Prostate gland (tissue), 2 donors: ENCODE measurements at places on chromosomes 4 and X. TPM values are rescaled to one million over a fixed set of nuclear protein-coding genes. Genes with fewer than 3 reads are reported as not detected.

- H3K27me3 ChIP-seq = no peaks in the 10 kb centered on the region
- H3K27ac ChIP-seq = no peak overlapping the region
- H3K36me3 ChIP-seq = no peaks in the 10 kb centered on the region
- no peak overlapping the region for H3K4me3 ChIP-seq
These were observed 83.1 kb upstream of the MSX1 start for GRCh38 chr4:4776335-4776734.

- no peaks in the 10 kb centered on the region for H3K27me3 ChIP-seq
- no peaks in the 10 kb centered on the region for H3K36me3 ChIP-seq
- H3K4me1 ChIP-seq = no peaks in the 10 kb centered on the region
These were observed 13.9 kb downstream of the SASH3 start for GRCh38 chrX:129793604-129794191.

- no peak overlapping the region for H3K4me3 ChIP-seq
- H3K27me3 ChIP-seq = no peaks in the 10 kb centered on the region
- no peak overlapping the region for H3K27ac ChIP-seq
- H3K4me1 ChIP-seq = peaks cover 8% of the 10 kb centered on the region
- DNase-seq = no peak
These were observed 48.2 kb upstream of the KLF3 start for GRCh38 chr4:38615847-38616246.

DNA sequence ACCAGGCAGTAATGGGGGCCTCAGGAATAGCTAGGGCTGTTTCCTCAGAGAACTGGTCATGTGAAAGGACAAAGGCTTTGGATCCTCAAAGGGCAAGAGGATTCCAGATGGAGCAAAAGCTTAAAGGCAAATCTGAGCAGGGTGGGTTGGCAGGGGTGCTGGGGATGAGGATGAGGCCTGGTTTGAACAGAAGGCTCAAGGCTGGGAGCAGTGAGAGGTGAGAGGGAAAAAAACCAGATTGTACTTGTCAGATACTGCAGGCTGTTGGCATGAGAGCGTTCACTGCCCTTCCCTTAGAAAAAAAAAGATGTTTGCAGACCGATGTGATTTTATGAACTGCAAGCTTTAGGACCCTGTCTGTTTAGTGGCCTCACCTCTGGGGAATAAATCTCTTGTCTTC is 75.3 kb upstream of the PLAC1 start:
- H3K4me3 ChIP-seq = no peak overlapping the region
- no peak overlapping the region for H3K27ac ChIP-seq
- no peak for DNase-seq
- H3K4me1 ChIP-seq = no peaks in the 10 kb centered on the region
- H3K36me3 ChIP-seq = no peaks in the 10 kb centered on the region

DNA sequence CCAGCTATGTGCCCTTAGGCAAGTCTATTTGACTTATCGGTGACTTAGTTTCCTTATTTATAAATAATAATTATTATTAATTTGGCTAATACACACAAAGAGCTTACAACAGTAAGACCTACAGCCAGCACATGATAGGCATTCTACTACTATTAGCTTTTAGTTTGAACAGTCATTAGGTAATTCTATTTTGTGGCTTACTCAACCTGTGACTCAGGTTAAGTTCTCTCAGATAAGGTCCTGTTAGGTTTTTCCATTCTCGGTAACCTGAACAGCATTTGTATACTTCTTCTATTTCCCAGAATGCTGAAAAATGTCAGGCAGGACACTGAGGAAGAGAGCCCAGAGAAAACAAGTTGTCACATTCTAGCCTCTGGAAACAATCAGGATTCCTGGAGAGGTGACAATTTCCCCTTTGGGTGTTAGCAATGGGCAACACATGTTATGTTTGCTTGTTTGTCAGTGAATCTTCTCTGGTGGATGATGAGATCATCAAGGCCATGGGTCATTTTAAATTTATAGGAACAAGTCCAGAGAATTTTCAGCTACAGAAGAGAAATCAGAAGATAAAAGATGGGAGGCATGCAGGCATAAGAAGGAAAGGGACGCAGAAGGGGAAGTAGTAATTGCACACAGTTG is 2144.7 kb downstream of the PCDH7 start:
- no peaks in the 10 kb centered on the region for H3K36me3 ChIP-seq
- no peak for DNase-seq
- H3K4me3 ChIP-seq = no peak overlapping the region
- H3K27me3 ChIP-seq = no peaks in the 10 kb centered on the region
- no peak overlapping the region for H3K27ac ChIP-seq

CLNK gene
- not detected for total RNA-seq

PRMT9 gene
- total RNA-seq = 10.4 TPM

GRCh38 chr4:7124689-7125442 is 57.0 kb upstream of the GRPEL1 start:
- no peak overlapping the region for H3K4me3 ChIP-seq
- H3K27ac ChIP-seq = no peak overlapping the region
- H3K4me1 ChIP-seq = no peaks in the 10 kb centered on the region
- H3K27me3 ChIP-seq = no peaks in the 10 kb centered on the region
- DNase-seq = peak; percentile 44

HPGD gene
- total RNA-seq = 6.5 TPM

DNA sequence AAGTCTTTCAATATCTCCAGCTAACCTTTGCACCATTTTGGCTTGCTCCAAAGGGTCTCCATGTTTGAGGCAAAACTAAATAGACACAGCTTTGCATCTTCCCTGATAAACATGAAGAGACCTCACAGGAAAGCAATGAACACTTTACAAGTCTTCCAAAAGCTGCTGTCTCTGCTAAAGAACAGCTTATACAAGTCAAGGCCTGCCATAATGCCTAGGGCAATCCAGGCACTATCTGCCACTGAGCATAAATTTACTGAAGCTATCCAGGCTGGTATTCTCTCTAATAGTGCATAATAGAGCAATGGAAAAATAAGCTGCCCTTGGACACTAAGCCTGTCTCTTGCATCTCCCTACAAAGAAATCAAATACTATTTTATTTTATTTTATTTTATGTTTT is 60.1 kb upstream of the S100G start:
- no peaks in the 10 kb centered on the region for H3K36me3 ChIP-seq
- no peaks in the 10 kb centered on the region for H3K4me1 ChIP-seq
- no peak overlapping the region for H3K4me3 ChIP-seq
- DNase-seq = no peak
- H3K27ac ChIP-seq = no peak overlapping the region

DNA sequence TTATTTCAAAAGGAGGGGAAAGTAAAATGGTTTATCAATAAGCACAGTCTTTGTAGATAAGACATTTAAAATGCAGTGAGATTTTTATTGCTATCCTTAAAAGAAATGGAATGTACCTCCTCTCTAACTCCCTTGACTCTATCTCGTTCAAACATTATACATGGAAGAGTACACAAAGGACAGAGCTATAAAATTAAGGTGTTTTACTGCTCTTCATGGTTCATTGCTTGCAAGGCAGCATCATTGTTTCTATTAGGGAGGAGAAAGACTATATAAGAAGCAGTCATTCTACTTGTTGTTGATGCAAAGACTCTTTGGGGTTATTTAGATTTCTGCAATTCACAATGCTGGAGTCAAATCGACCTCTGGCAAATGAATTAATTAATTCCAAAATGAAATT is 380.2 kb upstream of the NDST3 start:
- H3K4me1 ChIP-seq = no peaks in the 10 kb centered on the region
- no peaks in the 10 kb centered on the region for H3K36me3 ChIP-seq
- no peak overlapping the region for H3K27ac ChIP-seq
- no peak for DNase-seq

PAGE4 gene
- 26.5 TPM for total RNA-seq

DNA sequence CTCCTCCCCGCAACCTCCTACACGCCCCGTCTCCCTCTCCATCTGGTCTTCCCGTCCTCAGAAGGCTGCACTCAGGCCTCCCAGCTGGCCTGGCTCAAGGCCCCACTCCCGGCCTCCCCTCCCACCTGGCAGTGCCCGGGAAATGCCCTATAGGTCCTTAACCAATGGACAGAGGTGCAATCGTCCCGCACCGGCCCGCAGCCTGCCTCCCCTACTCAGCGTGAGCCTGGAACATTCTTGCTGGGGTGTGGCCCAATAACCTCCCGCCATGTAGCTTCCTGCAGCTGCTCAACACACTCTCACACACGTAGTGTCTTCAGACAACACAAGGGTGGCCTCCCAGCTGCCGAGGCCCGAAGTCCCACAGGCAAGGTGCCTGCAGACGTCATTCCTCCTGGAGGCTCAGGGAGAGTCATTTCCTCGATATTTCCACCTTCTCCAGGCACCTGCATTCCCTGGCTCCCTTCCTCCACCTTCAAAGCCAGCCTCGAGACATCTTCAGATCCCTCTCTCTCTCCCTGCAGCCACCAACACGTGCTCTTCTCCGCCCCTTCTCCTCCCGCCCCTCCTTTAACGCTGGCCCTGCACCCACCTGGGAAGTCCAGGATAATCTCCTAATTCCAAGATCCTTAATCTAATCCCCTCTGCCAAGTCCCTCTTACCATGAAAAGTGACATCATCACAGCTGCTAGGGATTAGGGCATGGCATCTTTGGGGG is 56.2 kb downstream of the ADRA2C start:
- DNase-seq = no peak
- no peaks in the 10 kb centered on the region for H3K27me3 ChIP-seq
- H3K4me3 ChIP-seq = no peak overlapping the region
- no peaks in the 10 kb centered on the region for H3K4me1 ChIP-seq
- H3K27ac ChIP-seq = no peak overlapping the region

DNA sequence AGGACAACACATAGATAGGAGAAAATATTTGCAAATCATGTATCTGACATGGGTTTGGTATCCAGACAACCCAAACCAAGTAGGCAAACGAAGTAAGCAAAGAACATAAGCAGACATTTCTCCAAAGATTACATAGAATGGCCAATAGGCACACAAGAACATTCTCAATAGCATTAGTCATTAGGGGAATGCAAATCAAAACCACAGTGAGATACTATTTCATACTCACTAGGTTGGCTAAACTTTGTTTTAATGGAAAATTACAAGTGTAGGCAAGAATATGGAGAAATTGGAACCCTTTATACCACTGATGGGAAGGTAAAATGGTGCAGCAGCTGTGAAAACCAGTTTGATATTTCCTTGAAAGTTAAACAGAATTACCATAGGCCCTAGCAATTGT is 74.7 kb downstream of the CHRNA9 start:
- H3K36me3 ChIP-seq = no peaks in the 10 kb centered on the region
- no peak overlapping the region for H3K4me3 ChIP-seq
- H3K4me1 ChIP-seq = peaks cover 4% of the 10 kb centered on the region
- H3K27me3 ChIP-seq = no peaks in the 10 kb centered on the region

DNA sequence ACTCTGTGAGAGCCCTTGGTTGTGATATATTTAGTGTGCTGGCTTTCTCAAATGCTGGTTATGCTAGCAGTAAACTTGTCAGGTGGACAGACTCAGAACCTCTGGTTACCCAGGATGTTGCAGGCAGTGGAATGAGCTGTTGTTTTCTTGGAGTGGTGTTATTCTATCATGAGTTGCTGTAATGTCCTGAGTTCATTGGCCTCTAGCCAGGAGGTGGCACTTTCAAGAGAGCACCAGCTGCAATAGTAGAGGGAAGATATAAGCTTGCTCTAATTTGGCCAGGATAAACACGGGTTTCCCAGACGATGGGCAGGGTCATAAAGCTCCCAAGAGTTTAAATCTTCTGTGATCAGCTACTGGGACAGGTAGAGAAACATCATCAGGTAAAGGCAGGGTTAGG is 95.0 kb upstream of the UBQLN2 start:
- no peak for DNase-seq
- no peaks in the 10 kb centered on the region for H3K4me1 ChIP-seq
- H3K36me3 ChIP-seq = no peaks in the 10 kb centered on the region
- no peak overlapping the region for H3K4me3 ChIP-seq
- no peaks in the 10 kb centered on the region for H3K27me3 ChIP-seq
